ENCODE measurements at places on chromosomes 1 and 21. TPM values are rescaled to one million over a fixed set of nuclear protein-coding genes. Genes with fewer than 3 reads are reported as not detected.

OR10T2 gene
- not detected for total RNA-seq

IFI44L gene
- 6.9 TPM for total RNA-seq

RAB25 gene
- 0.84 TPM for total RNA-seq

FAM72B gene
- total RNA-seq = 0.95 TPM

ITGB2 gene
- total RNA-seq = 581 TPM

TRIM45 gene
- 0.63 TPM for total RNA-seq

CXADR gene
- total RNA-seq = 12.2 TPM

PROX1 gene
- 8.4 TPM for total RNA-seq

MGST3 gene
- total RNA-seq = 250 TPM

IFNGR2 gene
- 77.1 TPM for total RNA-seq

SERBP1 gene
- total RNA-seq = 224 TPM

KIAA0040 gene
- 136 TPM for total RNA-seq

LCE1D gene
- not detected for total RNA-seq

ATXN7L2 gene
- 3.5 TPM for total RNA-seq

CCDC30 gene
- total RNA-seq = 2.4 TPM

HDAC1 gene
- total RNA-seq = 32.3 TPM

MTARC1 gene
- 394 TPM for total RNA-seq

HNRNPCL2 gene
- total RNA-seq = not detected

TRIM67 gene
- not detected for total RNA-seq

CELA2B gene
- total RNA-seq = not detected

AVPR1B gene
- total RNA-seq = not detected

SLC22A15 gene
- 2.4 TPM for total RNA-seq

LYPD8 gene
- not detected for total RNA-seq

AMY1A gene
- total RNA-seq = not detected

A3GALT2 gene
- total RNA-seq = not detected

CFAP298 gene
- 18.5 TPM for total RNA-seq

OVAAL gene
- total RNA-seq = not detected

DHDDS gene
- 117 TPM for total RNA-seq

PPIAL4G gene
- total RNA-seq = 0.25 TPM

CNR2 gene
- 0.09 TPM for total RNA-seq

NKAIN1 gene
- total RNA-seq = not detected

OR6F1 gene
- total RNA-seq = not detected
